Neural progenitor cell (in vitro differentiated cells): ENCODE measurements at places on chromosomes 11 and 22.

DNA sequence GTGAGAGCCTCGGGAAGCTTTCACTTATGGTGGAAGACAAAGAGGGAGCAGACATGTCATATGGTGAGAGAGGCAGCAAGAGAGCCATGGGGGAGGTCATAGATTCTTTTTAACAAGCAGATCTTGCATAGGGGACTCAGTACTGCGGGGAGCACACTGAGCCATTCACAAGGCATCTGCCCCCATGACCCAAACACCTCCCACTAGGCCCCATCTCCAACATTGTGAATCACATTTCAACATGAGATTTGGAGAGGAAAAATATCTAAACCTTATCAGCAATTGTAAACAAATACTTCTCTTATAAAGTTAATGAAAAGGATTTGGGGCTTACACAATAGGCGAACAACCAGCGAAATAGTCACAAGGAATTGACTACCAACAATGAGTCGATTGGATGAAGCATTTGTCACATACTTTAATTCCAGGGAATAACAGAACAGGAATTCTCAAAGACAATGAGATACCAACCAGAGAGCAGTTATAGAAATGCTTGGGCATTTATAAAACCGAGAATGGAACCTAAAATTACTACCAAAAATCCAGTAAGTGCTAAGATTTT is 7.3 kb downstream of the DDI1 start:
- no peak for DNase-seq

DNA sequence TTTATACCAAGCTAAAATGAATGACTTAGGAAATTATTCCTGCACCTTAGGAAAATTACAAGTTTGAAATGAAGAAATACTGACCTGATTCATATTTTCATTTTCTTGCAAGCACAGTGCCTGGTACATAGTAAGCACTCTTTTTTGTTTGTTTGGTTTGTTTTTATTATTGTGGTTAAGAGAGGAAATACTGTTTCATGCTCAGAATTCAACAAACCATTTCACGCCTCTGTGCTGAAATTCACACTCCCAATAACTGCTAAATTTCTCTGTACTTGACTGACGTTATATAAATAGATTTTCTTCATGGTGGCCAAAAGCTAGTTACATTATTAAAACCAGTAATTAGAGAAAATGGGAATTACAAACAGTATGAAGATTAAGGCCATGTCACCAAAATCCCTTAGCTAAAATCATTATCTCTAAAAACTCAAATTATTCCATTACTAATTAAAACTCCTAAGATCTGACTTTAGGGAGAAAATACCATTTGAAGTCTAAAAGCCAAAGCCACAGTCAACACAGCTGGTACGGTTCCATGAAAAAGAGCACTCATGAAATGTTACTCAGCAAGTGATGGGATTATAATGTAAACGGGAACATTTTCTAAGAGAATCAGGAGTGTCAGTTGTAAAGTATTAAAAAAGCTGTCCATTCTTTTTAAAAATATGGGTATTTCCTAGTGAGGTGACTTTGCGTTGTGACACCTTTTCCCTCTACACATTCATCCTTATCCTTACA is 77.8 kb upstream of the DDI1 start:
- no peak for DNase-seq

GRCh38 chr22:39723463-39723862 is 152.9 kb downstream of the CACNA1I start:
- DNase-seq: no peak

DNA sequence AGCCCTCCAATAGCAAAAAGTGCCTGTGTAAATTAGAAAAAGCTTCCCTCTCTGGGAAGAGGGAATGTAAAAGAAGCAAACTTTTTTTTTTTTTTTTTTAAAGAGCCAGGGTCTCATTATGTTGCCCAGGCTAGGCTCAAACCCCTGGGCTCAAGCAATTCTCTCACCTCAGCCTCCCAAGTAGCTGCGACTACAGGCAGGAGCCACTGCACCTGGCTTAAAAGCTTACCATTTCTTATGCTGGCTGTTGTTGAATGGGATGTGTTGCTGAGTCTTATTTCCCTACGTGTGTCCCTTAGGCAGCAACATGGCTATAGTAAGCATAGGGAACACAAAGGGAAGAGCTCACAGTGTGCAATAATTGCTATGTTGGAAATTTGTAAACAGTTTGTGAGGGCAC is 225.5 kb upstream of the CCDC90B start:
- DNase-seq: peak; percentile 4

- DNase-seq: peak; percentile 76
These were observed 11.8 kb downstream of the TMEM184B start for GRCh38 chr22:38260761-38261681.

GRCh38 chr11:103076361-103076760 is 15.6 kb downstream of the DCUN1D5 start:
- DNase-seq: no peak

GRCh38 chr11:77148963-77149715 is 21.1 kb downstream of the MYO7A start:
- DNase-seq: no peak

DNA sequence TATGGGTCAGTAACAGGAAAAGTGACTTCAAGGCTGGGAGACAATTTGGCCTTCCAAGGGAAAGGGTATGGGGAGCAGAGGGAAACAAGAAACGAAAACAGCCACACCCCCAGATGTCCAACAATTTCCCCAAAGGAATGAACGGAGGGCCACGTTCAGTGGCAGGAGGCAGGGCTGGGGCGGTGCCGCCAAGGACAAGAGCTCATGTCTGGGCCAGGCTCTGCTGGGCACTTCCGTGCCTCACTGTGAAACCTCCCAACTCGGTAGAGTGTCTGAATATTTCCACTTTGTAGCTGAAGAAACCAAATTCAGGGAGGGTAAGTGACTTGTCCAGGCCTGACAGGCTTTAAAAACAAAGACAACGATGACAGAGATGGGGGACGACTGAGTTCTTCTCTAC is 11.9 kb downstream of the IFT27 start:
- no peak for DNase-seq

GRCh38 chr11:71102251-71102995 is 150.0 kb downstream of the SHANK2 start:
- no peak for DNase-seq

DNA sequence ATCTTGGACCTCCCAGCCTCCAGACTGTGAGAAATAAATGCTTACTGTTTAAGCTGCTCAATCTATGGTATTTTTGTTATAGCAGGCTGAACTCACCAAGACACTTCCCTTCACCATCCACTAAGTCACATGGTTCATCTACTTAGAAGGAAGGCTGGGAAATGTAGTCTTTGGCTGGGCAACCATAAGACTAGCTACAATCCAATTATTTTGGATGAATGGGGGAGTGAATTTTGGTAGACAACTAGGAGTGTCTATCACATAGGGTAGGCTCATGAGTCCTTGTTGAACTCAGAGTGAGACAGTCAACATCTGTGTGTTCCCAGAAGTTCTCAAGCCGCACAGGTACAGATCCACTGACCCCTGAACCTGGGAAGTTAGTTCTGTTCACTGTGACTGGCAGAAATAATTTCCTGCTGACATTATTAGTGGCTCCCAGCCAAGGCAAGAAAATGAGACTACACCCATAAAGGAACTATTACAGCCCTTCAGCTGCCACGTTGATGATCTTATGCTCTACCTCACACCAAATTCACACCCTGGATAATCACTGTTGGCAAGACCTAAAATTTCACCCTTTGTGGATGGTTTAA is 3.1 kb upstream of the SLC35C1 start:
- no peak for DNase-seq

DNA sequence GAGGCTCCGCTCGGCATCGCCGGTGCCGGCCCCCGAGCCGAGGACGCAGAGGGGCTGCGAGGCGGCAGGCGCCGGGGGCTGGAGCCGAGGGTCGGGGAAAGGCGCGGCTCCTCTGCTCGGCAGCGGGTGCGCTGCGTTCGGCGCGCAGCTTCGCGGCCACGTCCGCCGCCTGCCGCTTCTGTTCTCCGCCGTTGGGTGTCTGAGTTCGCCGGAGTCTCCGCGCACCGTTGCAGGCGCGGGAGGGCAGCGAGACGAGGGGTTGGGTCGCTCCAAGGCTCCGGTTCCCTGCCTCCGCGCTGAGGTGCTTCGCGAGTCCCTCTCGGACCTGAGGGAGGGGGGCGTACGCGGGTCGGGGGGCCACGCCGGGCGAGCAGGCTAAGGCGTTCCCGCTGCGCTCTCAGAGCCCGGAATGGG is 347 bp downstream of the MN1 start:
- DNase-seq: peak; percentile 78

GRCh38 chr22:42280140-42280539 is 9.7 kb upstream of the TCF20 start:
- no peak for DNase-seq

DNA sequence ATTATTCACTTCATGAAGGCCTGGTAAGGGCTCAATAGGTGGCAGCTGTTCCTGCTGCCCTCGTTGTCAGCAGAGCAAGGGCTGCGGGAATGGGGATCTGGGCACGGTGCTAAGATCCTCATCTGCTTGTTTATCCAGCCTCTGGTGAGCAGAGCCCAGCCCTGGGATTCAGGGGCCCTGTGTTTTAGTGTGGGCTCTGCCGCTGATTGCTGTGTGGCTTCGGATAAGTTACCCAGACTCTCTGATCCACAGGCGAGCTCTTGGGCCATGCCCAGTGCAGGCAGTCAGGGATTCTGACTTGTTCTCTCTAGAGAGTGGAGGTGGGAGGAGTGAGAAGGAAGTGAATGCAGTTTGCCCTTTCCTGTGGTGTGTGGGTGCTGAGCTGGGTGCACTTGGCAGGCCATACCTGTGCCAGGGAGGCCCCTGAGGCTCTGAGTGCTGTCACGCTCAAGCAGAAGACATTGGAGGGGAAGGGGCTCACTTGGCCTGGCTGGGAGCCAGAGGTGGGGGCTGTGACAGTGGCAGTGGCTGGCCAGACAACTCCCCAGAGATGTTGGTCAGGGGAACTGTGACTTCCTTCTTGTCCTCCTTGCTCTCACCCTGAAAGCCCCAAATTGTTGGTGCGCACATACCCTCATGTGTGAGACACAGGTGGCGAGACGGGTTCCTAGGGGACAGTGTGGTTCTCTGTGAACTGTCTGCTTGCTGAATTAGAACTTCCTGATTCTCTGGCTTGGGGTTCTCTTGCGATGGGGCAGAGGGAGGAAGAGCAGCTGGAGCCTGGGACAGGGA is 43.7 kb downstream of the CD82 start:
- no peak for DNase-seq

- peak; percentile 91 for DNase-seq
These were observed 21.4 kb upstream of the CDON start for GRCh38 chr11:126083829-126084607.

DNA sequence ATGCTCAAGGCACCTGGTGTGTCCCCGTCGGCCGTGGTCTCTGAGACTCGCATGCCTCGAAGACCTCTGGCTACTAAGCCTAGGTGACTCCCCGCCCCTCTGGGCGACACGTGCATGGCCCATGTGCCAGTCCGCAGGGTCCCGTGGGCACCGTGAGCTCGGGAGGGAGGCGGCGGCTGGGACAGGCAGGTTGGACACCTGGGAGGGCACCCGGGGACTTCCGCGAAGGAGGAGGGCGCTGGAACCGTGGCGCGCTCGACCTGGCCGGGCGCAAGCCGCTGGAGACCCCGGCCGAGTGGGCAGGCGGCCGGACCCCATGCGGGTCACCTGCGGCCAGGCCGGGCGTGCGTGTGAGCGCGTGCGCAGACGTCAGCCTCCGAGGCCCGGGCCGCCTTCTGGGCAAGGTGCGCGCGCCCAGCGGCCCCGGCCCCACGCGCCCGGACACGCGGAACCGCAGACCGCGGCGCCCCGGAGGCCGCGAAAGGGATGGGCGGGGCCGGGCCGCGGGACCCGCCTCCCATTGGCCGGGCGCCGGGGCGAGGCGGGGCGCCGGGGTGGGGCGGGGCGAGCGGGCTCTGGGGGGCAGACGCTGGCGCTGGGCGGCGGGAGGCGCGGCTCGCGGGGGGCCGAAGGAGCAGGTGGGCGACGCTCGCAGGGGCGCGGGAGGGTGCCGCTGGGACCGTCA is 579 bp upstream of the RASD2 start:
- DNase-seq: peak; percentile 78

- no peak for DNase-seq
These were observed 153.3 kb downstream of the SWAP70 start for GRCh38 chr11:9817191-9817590.

DNA sequence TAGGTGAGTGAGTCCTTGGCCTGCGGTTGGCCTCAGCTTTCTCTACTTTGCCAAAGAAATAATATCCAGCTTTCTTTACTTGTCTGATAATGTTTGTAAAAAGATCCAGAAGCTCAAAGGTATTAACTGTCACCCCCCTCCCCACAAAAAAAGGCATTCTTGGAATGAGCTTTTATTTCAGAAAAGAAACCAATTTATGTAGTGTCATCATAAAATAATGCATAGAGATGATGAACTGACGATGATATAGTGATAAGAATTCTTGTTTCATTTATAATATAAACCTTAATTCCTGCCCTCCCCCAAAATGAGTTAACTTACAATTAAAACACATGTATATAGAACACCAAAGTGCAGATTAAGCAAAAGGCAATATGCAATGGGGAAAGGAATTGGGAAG is 191.4 kb downstream of the LARGE1 start:
- no peak for DNase-seq

DNA sequence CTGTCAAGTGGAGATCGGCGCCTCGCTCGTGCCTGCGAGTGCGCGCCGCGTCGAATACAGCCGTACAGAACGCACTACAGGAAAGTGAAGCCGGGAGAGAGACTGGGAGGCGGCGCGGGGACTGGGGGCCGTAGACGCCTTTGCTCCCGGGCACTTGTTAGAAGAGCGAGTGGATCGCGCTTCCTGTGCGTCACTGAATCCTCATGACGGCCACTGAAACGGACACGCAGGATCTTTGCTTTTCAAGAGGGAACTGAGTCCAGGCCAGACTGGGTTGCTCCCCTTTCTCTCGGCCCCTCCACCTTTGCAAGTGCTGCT is 314 bp downstream of the RIC8A start:
- no peak for DNase-seq

DNA sequence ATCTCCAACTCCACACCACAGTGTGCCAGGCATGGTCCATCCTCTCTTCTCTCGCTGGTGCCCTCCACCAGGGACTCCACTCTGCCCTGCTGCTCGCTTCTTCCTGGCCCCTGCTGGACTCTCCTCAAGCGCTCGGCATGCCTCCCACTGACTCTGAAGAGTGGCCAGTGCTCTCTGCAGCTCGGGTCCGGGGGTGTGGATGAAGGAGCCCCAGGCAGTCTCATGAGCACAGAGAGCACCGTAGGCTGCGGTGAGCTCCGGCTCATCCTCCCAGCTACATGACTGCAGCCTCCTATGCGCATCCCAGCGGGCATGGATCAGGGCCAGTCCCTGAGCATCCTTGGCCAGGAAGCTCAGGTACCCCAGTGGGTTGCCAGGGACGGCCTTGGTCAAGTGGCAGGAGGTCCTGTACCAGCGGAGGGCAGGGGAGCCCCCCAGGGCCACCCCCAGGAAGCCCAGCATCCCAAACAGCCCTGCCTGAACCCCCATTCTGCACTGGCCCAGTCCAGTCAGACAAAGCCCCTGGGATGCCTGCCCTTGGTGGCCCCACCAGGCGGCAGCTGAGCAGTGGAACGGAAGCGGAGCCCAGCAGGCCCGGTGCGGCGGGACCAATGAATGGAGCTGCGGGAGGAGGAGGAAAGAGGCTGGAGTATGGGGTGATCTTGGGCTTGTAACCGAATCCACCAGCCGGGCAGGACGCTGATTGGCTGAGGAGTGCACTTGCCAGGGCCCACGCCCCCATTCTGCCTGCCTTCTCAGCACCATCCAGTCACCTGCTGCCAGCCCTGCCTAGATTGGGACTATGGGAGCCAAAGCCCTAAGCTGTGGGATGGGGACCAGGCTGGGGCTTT is at the start of gene PLA2G3:
TSS of gene PLA2G3 (minus strand) at position 643 of the 851 bp plus-strand sequence. CDS start at position 489, 154 bp downstream.
- DNase-seq: peak; percentile 94

- no peak for DNase-seq
These were observed 20.2 kb upstream of the PATL1 start for GRCh38 chr11:59689015-59689414.

GRCh38 chr11:78418584-78419211 is 1.1 kb upstream of the GAB2 start:
- no peak for DNase-seq
